EL (cell line): ENCODE measurements at places on chromosomes 11 and 22.

GRCh38 chr11:6746086-6746618, 25.6 kb downstream of the OR2AG2 start:
- no peak for DNase-seq

- DNase-seq = no peak
These were observed 106.2 kb upstream of the USP47 start for GRCh38 chr11:11735586-11735985.

DNA sequence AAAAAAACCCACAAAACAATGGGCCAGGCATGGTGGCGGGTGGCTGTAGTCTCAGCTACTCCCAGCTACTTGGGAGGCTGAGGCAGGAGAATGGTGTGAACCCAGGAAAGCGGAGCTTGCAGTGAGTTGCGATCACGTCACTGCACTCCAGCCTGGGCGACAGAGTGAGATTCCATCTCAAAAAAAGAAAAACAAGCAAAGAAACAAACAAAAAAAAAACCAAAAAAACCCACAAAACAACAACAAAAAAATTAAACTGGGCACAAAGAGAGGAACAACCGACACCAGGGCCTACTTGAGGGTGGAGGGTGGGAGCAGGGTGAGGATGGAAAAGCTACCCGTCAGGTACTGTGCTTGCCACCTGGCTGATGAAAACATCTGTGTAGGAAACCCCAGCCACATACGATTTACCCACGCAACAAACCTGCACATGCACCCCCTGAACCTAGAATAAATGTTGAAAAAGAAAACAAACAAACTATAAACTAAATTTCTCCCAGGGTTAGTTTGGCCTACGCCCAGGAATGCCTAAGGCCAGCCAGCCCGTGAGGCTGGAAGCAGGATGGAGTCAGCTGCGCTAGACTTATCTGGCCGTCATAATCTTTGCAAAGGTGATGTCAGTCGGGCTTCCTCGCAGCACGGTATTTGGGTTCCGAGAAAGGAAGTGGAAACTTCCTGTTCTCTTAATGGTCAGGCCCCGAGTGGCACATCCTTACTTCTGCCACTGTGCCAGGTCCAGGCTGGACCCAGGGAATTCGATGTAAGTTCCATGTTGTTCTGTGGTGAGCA, 21.9 kb upstream of the CYB5R3 start:
- DNase-seq = no peak

GRCh38 chr11:65712633-65713076, 603 bp downstream of the KAT5 start:
- DNase-seq = no peak

- no peak for DNase-seq
These were observed 23.0 kb downstream of the ZFTA start for GRCh38 chr11:63745304-63746170.

GRCh38 chr22:43205748-43206508, 19.0 kb upstream of the TTLL12 start:
- no peak for DNase-seq

DNA sequence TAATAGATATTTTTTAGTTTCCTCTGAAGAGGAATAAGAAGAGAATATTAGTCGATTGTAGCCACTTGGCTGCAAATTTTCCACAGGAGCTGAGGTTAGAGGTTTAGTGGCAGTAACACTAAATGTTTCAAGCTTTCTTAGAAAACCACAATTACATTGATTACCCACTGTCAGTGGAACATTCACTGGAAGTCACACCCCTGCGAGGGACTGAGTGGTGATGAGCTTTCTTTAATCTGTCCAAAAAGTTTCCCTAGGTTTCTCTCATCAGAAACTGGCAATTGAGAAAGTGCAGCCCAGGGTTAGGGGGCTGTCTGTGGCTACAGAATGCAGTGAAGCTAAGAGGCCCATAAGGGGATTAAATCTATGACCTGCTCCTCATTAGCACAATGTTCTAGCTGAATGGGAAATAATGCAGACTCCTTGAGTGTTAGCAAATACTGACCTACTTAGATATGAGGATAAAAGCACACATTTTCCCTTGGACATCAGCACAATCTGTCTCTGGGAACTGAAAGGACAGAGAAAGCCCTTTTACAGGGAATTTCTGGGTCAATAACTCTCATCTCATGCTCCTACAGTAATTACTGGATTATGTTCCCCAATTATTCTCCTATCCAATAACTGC, 189.5 kb downstream of the FAM76B start:
- DNase-seq = no peak

GRCh38 chr11:15148169-15148568, 33.4 kb downstream of the INSC start:
- DNase-seq = no peak

DNA sequence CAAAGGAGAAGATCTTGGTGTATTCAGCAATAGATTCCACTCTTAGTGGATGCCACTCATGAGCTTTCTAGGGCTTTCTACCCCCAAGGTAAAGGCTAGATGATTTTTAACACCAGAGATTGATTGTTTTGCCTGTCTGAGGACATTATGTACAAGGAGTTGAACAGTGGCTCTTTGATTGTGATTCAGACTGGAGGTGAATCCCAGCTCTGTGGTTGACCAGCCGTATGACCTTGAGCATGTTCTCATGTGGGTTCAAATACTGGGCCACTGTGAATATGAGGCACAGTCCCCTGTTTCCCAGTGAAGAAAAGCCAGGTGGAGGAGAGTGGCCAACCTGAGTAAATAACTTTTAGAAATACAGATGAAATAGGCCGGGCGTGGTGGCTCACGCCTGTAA, 24.0 kb upstream of the PARVB start:
- no peak for DNase-seq

GRCh38 chr22:46156031-46156430, 5.7 kb downstream of the PPARA start:
- DNase-seq = no peak

- no peak for DNase-seq
These were observed 21.1 kb downstream of the MIF start for GRCh38 chr22:23915290-23915689.

GRCh38 chr11:11268119-11268518, 84.9 kb downstream of the CSNK2A3 start:
- DNase-seq = no peak

DNA sequence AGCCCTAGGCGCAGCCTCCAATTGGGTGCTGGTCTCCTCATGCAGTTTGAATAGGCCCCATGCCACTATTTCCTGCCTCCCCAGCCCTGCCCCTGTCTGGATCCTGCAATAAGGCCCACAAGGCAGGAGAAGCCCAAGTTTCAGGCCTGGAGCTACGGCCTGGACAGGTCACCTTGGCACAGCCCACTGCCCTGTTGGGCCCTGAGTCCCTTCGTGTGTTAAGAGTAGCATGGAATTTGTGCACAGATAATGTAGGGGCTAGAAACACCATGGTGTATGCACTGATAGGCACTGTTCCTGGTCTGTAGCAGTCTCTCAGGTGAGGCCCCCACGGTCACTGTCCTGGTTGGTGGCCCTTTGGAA, 20.1 kb downstream of the CDC45 start:
- no peak for DNase-seq

GRCh38 chr11:75635066-75635862, 33.6 kb downstream of the MAP6 start:
- no peak for DNase-seq

DNA sequence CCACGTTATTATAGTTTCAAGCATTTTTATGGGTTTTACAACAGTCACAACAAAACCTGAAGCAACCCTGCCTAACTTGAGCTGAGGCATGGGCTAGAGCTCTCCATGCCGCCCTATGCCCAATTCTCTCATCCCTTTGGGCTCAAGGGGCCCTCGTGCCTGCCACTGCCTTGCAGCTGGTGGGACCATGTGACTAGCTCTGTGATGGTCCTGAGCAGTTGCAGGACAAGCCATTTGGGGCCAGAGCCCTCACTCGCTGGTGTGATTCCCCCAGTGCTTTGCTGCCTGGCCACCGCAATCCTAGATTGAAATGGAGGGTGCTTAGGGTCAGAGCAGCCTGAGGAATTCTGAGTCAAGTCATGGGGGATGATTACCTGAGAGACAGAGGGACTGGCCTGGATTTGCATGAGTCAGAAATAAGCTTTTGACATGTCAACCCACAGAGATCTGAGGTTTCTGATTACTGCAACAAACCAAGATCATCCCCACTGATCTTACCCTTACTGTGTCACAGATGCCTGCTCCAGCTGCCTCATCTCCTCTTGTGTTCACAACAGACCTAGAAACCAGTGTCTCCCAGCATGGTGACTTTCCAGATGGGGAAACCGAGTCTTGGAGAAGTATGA, 323.7 kb downstream of the BRD1 start:
- no peak for DNase-seq

DNA sequence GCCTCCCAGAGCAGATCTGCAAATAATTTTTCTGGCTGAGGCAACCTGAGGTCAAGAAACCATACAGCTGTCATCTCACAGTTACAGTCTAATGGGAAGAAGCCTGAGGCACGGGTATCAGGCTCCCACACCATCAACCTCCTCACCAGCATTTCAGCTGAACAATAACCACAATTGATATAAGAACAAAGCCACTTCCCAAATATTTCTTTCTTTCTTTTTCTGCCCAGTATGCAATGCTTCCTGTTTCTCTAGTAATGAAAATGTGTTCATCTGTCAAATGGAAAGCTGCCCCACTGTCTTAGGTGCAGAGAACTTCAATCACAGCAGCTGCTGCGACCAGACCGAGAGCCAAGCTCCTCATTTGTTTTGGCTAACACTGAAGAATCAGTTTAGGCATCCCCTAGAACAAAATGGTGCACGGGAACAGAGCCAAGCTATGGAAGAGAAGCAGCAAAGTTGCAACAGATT, 108.4 kb downstream of the BLID start:
- no peak for DNase-seq
